Fibroblast of the aortic adventitia (primary cell): ENCODE measurements at places on chromosomes 2 and 18. TPM values are rescaled to one million over a fixed set of nuclear protein-coding genes. Genes with fewer than 3 reads are reported as not detected.

Gene FAM124B
- under 0.01 and 1.2 TPM in 2 replicates for total RNA-seq

Gene IL1A
- 0.90 TPM in 1 of 2 replicates, not detected in the other for total RNA-seq

Gene TBR1
- total RNA-seq, result not detected in 2 replicates

Gene PSME4
- total RNA-seq, result 34.8 and 43.9 TPM in 2 replicates
